Activated CD4-positive, alpha-beta T cell treated with anti-CD3 and anti-CD28 coated beads for 36 hours (primary cell): ENCODE measurements at places on chromosomes 3 and 15.

DNA sequence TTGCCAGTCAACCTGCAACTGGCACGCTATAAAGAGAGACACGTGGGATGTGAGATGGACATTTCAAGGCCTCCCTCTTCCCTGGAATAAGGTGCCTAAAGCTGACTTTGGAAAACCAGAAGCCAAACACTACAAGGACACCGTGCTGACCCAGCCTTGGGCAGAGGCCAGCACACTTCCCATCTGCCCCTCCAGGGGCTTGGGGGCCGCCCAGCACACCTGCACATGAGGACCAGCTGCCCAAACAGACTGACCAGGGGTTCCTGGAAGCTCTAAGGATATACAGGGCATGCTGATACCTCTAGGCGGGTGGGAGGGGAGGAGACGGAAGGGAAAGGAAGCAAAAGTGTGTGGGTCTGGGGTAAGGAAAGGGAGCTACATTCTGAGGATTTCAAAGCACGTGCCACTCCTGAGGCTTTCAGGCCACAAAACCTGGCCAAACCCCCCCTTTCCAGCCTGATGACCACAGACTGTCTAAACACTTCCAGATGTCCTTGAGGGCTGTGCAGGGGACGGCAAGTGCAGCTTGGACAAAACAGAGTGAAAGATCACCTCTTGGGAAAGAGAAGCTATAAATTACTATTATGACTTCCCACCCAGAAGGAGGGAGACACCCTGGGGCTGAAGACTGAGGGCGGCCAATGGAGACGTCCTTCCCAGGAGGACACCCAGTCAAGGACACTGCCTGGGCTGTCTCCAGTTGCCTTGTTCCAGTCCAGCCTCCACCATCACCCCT is 57.9 kb downstream of the ADCY5 start:
- no peak for DNase-seq

DNA sequence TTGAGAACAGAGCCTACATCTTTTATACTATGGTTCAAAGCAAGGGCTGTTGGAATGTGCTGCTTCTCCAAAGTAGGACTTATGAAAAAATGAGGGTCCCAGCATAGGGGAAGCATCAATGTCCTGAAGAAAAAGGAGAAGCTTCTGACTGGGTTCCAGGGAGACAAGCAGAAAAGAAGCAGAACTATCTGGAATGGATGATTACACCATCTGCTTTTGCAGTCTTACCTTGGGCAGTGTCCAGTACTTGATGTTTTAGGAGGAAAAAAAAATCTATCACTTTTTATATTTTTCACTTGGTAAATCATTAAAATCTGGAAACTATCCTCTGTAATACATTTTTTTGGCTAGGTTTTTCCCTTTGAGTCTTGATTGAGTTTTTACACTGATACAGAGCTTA is 57.9 kb upstream of the DPH6 start:
- DNase-seq: no peak

- DNase-seq: no peak
Measured at GRCh38 chr3:37941608-37942508, 48.7 kb upstream of the VILL start.

DNA sequence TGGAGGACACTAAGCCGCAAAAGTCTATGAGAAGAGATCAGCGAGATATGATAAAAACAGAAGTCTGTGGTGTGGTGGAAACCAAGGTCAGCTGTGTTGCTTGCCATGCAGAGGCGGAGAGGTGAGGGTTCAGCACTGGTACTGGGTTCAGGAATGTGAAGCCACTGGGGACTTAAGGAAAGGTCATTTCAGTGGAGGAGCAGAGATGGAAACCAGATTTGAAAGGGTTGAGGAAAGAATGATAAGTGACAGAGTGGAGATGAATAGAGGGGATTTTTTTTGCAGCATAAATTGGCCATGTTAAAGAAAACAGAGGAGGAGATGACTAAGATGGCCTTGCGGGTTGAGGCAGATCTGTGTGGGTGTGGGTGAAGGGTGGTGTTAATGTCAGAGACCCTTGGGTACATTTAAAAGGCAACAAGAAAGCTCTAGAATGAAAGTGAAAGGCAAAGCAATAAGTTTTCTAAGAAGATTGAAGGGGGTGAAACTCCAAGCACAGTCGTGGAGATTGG is 265.5 kb downstream of the ADAMTSL3 start:
- peak; percentile 54 for DNase-seq

DNA sequence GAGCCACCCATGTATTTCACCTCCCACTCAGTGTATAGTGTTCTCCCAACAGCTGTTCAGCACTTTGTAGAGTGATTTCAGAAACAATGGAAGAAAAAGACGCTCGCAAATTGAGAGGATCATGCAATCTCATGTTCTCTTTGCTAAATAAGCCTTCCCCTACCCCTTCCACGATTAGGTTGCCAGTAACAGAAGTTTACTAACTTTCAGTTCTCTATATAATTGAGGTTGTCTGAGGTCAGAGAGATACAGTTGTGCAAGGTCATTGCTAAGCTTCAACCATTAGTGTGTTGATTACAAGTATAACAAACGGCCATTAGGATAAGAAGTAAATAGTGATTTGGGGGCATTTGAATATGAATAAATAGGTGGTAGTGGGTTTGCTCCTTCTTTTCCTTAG is 99.6 kb downstream of the TUSC7 start:
- no peak for DNase-seq
